Activated CD8-positive, alpha-beta memory T cell treated with anti-CD3 and anti-CD28 coated beads, Interleukin-2, amount 10 ng/mL, durations not matched to agents 7 days and 5 days (primary cell): ENCODE measurements at places on chromosomes 3 and 15. TPM values are rescaled to one million over a fixed set of nuclear protein-coding genes. Genes with fewer than 3 reads are reported as not detected.

- no peak for DNase-seq
Observed at GRCh38 chr3:169663951-169664820, 674 bp upstream of the MECOM start.

- no peak for DNase-seq
Observed at GRCh38 chr3:8052659-8053058, 449.0 kb upstream of the LMCD1 start.

DNA sequence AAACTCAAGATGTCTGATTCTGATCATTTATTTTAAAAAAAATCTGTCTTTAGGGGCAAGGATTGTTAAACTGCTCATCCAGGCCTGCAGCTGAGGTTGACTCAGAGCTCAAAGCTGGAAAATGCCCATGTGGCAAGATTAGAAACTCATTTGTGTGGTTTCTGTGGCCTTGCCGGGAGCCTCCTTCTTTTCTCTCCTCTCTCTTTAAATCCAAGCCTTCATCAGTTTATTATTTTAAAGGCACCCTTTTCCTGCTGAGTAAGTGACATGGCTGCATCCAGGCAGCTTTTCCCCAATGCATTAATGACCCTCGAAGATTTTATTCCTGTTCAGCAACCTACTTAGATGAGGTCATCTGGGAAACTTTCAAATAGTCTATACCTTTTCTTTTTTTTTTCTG, 221.3 kb upstream of the CDIN1 start:
- no peak for DNase-seq

GRCh38 chr15:35725353-35725752, 179.4 kb upstream of the DPH6 start:
- no peak for DNase-seq

- DNase-seq, result no peak
Observed at GRCh38 chr3:139808201-139808600, 126.8 kb upstream of the CLSTN2 start.

DNA sequence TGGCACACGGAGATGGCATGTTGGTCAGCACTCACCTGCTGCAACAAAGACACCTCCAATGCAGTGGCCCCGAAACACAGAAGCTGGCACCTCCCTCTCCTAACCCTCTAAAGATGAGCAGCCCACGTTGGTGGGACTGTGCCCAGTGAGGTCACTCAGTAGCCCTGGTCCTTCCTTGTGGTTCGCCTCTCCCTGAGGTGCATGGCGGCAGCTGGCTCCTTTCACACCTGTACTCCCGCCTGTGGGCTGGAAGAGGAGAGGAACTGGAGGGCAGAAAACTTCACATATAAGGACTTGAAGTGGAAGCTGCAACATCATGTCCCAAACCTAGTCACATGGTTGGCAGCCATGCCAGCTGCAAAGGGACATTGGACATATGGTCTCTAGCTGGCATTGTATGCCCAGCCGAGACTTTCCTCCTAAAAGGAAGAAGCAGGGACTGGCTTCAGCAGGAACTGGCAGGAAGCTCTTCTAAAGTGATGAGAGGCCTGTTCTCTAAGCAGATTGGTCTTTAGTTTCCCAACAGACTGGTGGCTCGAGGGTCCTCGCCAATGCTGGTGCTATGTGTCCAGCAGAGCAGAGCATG, 10.8 kb upstream of the C3orf22 start:
- DNase-seq, result no peak

Gene KBTBD12
- not detected for total RNA-seq

Gene SLC6A11
- not detected for total RNA-seq

- DNase-seq, result peak; percentile 62
Observed at GRCh38 chr3:53195602-53196574, 34.9 kb downstream of the PRKCD start.

GRCh38 chr3:178275311-178275710, 260.9 kb upstream of the KCNMB2 start:
- no peak for DNase-seq

Gene B2M
- total RNA-seq, result 7,161 TPM

Gene IGF2BP2
- total RNA-seq, result 0.09 TPM

DNA sequence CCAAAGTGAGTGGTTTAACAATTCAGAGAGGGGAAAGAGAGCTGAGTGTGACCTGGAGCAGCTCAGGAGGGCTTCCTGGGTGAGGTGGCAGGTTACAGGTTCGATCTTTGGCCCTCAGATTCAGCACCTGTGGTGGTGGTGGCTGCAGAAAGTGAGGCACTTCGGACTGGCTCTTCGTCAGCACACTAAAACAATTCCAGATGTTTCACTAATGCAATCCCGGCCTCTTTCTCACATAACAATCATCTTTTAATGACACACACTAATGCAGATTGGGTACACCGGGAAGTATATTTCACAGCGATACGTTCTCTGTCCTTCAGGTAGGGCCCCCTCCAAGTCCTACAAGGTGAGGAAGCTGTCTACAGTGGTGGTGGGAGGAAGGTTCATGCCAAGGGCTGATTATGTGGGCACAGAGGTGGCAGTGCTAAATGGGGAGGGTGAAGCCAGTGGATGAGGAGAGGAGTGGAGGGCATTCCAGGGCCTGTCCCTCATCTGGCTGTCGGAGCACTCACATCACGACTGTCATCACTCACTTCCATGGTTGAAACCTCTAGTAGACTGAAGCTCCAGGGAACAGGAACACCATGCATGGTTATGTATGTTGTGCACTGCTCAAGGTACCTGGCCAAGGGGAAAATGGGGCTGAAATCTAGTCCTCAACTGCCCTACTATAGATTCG, 171.1 kb downstream of the RAB11A start:
- no peak for DNase-seq

GRCh38 chr3:125437631-125438435, 62.7 kb upstream of the ZNF148 start:
- DNase-seq, result peak; percentile 62

- no peak for DNase-seq
Observed at GRCh38 chr15:86677278-86677677, 597.6 kb downstream of the AGBL1 start.

GRCh38 chr3:14772533-14773138, 46.1 kb upstream of the FGD5 start:
- peak; percentile 26 for DNase-seq

DNA sequence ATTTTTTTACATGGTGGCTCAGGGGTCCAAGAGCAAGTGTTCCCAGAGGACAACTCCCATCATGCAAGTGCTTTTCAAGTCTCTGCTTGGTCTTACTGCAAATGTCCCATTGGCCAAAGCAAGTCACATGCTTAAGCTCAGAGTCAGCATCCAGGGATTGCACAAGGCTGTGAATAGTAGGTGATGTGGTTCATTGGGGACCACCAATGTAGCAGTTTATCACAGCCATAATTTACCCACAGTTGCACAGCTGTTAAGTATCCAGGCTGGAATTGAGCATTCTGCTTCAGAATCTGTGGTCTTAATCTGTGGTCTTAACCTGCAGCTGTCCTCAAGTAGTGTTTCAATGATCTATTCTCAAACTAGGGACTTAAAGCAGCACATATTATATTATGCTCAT, 71.4 kb upstream of the PLCL2 start:
- DNase-seq, result no peak

- DNase-seq, result no peak
Observed at GRCh38 chr15:31084176-31084575, 17.3 kb downstream of the TRPM1 start.

DNA sequence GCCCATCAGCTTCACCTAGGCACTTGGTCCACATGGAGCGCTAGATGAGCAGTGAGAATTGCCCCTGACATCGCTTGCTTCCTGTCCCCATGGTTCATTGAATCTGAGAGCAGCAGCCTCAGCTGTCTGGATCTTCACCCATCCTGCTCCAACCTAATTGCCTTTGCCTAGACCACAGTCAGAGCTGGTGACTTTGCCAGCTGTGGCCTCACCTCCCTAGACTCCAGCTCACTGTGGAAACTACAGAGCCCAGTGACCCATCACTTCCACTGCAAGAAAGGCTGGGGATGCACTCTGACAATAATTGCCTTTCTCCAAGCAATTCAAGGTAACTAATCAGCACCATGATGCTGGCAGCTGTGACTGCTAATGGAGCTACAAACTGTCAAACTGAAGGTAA, 30.6 kb upstream of the SLC6A1 start:
- DNase-seq, result no peak

GRCh38 chr3:51671734-51672475, 853 bp downstream of the TEX264 start:
- DNase-seq, result peak; percentile 78

GRCh38 chr15:82731527-82731926, 21.9 kb upstream of the AP3B2 start:
- no peak for DNase-seq

- no peak for DNase-seq
Observed at GRCh38 chr3:180267202-180267843, 230.6 kb upstream of the PEX5L start.

Gene CCDC39
- not detected for total RNA-seq

GRCh38 chr15:50126072-50126471, 7.0 kb upstream of the ATP8B4 start:
- DNase-seq, result no peak

DNA sequence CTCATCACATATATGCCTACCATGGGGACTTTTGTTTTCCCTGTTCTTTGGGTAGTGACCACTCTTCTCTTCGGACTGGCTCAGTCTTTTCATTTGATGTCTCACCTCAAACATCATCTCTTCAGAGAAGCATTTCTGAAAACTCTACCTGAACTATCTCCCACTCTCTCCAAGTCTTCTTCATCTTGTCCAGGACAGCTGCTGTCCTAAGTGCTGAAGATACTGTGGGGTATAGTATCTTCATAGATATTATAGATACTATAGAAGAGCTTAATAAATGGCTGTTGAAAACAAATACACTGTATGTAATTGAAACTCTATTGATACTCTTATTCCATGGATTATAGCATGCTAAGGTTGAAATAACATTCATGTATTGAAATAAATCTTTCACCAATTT, 672.3 kb downstream of the CADM2 start:
- no peak for DNase-seq

- no peak for DNase-seq
Observed at GRCh38 chr3:130514681-130515080, 2.3 kb upstream of the COL6A6 start.

Gene ZPLD1
- not detected for total RNA-seq

DNA sequence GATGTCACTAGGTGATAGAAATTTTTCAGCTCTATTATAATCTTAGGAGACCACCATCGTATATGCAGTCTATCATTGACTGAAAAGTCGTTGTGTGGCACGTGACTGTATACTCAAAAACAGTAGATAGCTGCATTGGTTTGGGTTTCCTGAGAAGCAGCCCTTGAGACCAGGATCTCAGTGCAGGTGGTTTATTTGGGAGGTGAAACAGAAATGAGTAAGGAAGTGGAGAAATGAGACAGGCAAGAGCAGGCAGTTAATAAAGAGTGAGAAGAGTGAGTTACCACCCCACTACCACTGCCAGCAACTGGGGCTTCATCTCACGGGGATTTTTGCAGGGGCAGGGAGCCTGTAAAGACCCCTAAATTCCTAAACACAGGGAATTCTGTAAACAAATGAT, 221.0 kb downstream of the SHQ1 start:
- peak; percentile 47 for DNase-seq

DNA sequence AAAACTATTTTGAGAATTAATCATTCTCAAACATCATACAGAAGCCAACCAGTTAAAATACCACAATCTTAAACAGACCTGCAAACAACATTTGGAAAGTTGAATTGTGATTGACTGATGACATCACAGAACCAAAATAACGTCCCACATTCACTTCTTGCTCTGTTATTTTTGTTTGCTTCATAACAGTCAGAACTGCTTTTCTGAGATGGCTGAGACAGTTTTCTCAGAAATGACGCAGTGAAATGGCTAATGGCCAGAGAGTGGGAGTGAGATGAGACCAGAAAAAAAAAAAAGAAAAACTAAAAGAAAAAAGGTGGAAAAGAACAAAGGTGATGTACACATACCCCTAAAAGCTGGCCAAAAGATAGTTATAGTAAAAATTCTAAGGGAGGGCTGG, 1061.2 kb downstream of the FHIT start:
- DNase-seq, result no peak

Gene ALS2CL
- total RNA-seq, result 0.09 TPM

- DNase-seq, result no peak
Observed at GRCh38 chr3:16809482-16809881, 75.3 kb upstream of the PLCL2 start.

Gene IL12A
- total RNA-seq, result 0.63 TPM

DNA sequence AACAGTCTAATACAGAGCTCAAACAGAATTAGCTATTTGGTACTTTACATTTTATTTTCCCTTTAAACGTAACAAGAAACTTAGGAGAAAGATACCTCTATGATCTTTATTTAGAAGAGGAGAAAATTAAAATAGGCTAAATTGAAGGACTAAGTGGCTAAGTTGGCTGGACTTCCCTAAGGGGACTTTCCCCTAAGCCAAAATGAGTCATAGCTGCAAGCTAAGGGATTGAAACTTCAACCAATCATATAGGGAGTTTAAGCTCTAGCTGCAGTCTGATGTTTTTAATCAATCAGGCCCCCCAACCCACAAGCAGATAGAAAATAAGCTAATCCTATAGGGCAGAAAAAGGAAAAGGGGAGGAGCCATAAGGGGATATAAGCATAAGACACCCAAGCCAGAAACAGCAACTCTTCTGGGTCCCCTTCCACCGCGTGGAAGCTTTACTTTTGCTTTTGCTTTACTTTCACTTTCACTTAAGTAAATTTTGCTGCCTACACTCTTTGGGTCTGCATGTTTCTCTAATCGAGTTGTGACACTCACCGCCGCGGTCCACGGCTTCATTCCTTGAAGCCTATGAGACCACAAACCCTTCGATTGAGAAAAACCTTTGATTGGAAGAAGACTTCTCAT, 1108.5 kb upstream of the EPHA6 start:
- DNase-seq, result peak; percentile 42

GRCh38 chr15:23890218-23890617, 203.1 kb upstream of the NDN start:
- DNase-seq, result no peak

GRCh38 chr15:88704791-88705768, 66.3 kb downstream of the ISG20 start:
- DNase-seq, result no peak

GRCh38 chr3:106588739-106589138, 719.9 kb upstream of the CBLB start:
- DNase-seq, result no peak

Gene KPNA4
- total RNA-seq, result 51.8 TPM

Gene RASL12
- total RNA-seq, result not detected

Gene HRG
- total RNA-seq, result not detected

DNA sequence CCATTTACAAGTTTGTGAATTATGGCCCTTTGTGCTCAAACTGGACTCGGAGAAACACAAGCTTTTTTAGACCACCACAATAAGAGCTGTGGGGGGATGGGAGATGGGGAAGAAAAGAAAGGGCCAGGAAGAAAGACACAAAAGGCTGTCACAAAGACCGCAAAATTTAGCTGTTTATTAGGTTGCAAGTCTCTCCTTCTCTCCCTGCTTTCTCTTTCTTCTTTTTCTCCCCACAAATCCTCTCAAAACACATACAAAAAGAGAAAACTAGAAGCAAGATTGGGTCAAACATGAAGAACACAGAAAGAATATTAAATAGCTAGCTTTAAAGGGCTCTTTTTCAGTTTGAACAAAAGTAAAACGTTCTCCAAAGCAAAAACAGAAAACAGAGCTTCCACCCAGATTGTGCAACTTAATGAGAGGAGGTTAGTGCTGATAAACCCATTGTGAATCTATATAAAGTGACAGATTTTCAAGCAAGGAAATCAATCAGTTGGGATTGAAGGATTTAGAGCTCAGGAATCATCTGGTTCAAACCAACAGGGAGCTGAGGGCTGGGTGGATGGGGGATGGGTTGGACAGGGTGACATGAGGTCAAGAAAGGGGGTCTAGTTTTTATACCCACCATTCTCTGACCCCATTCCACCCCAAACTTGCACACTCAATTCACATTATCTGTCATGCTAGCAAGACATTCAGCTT, 87.3 kb downstream of the DHX30 start:
- DNase-seq, result no peak
